Fibroblast of skin of abdomen (primary cell): ENCODE measurements at places on chromosomes 4 and X.
A peak's percentile ranks its signal among the peaks of the same experiment; 100 is the strongest.

DNA sequence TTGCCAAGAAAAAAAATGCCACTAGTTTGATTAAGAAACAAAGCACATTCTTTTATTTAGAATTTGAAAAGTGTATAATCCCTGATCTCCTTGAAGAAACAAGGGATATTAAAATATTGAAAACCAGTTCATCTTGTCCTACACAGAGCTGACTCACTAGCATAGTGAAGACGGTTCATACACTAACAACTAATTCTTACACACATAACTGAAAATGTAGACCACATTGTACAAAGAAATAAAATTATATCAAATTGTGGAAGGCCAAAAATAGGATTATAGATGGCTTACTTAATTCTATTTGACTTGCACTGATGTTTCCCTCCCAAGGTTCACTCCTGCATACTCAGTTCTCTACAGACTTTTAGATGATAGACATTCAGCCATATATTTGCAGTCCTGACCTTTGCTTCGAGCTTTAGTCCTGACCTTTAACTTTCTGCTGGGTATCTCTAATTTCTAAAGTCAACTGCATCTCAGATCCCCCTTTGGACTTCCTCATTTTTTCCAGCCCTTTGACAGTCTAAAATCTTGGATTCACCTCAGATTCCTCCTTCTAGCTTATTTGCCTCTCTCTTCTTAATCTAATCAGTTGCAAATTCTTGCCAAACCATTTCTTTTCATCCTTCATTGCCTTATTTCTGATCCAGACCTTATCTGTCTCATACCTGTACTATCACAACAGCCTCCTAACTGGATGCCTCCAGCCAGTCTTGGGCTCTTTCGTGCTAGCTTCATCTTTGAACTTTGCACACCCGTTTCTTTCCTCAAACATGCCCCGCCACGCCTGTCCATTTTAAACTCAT lies 4.5 kb upstream of the WWC2 start:
- no peak for DNase-seq

DNA sequence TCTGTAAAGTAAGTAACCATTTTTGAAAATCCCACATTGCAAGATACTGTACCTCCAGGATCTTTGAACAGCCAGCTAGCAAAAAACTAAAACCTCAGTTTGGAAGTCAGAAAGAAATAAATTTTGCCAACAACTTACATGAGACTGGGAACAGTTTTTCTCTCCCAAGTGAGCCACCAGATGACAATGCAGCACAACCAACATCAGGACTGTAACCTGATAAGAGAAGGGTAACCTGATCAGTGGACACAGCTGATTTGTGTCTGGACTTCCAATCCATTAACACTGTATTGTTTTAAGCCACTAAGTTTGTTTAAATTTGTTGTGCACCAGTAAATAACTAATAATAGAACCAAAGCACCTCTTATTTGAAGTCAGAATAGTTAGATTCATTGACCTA lies 923.3 kb downstream of the FAT4 start:
- DNase-seq, result no peak

GRCh38 chr4:144556636-144557035 lies 89.3 kb upstream of the HHIP start:
- DNase-seq, result no peak

- DNase-seq, result peak; percentile 53
These were observed 631.6 kb downstream of the PCDH18 start for GRCh38 chr4:136900696-136901095.

DNA sequence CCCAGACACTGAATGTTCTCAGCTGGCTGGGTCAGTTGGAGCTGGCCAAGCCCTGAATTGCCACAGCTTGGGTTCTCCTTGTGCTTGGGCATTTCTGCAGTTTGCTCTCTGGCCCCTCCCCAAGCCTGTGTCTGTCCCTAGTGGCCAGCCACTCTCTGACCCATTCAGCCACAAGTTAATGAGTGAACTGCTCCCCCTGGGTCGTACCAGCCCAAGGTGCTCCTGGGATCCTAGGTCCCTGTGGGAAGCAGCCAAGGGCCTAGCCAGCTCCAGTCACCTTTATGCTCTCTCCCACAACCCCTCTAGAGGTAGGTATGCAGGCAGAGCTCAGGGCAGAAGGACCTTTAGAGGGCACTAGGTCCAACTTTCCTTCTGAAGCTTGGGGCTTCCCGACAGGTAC lies 51.5 kb downstream of the STARD8 start:
- DNase-seq, result no peak
